ENCODE measurements at places on chromosomes 2 and 18.

- no peak for DNase-seq
Observed at GRCh38 chr2:128277961-128278681, 40.5 kb downstream of the HS6ST1 start.

GRCh38 chr2:241772063-241772499, 4.5 kb upstream of the GAL3ST2 start:
- no peak for DNase-seq

GRCh38 chr2:60337142-60337497, 216.3 kb downstream of the BCL11A start:
- no peak for DNase-seq

DNA sequence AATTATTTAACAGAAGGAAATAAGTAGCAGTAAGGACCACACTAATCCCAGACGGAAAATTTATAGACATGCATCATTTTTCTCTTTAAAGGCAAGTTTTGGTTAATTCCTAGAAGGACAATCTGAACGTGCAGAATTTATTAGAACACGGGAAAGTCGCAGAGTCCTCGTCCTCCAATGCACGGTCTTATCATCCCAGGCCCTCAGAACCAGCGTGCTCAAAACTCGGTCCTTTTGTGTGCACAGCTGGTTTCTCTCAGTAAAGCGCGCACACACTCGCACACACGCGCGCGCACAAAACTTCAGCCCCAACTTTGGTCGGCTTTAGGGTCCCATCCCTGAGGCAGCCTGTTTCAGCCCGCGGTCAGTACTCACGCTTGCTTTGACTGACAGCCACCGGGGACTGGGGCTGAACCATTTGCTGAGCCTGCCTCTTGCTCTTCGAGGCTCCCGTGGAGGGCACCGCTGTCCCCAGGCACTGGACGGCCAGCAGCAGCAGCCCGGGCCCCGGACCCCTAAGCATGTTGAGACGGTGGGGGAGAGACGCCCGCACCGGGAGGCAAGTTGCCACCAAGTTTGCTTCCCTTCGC, 493 bp downstream of the FN1 start:
- no peak for DNase-seq

GRCh38 chr2:165818920-165819319, 24.9 kb upstream of the GALNT3 start:
- no peak for DNase-seq

All from stimulated activated CD8-positive, alpha-beta memory T cell treated with anti-CD3 and anti-CD28 coated beads, Interleukin-12 subunit alpha, Interleukin-12 subunit beta, amount 100 ng/mL, for 4 hours (primary cell).